Nasal cavity respiratory epithelium epithelial cell of viscerocranial mucosa (primary cell): ENCODE measurements at places on chromosomes 7 and 10. TPM values are rescaled to one million over a fixed set of nuclear protein-coding genes. Genes with fewer than 3 reads are reported as not detected.

The MYL10 gene
- total RNA-seq: not detected in 2 replicates

The PAX4 gene
- not detected in 2 replicates for total RNA-seq

The PLAC9 gene
- total RNA-seq: not detected in 2 replicates

The SLC35B4 gene
- total RNA-seq: 4.1 and 15.7 TPM in 2 replicates

The CLEC2L gene
- total RNA-seq: not detected in 2 replicates

The STK31 gene
- total RNA-seq: under 0.01 and 0.07 TPM in 2 replicates

The CDK5 gene
- total RNA-seq: 8.9 and 17.7 TPM in 2 replicates

The ANXA8L1 gene
- 35.2 and 362 TPM in 2 replicates for total RNA-seq

The LMOD2 gene
- not detected in 2 replicates for total RNA-seq

The CALHM1 gene
- not detected in 2 replicates for total RNA-seq

The CYP3A5 gene
- total RNA-seq: 2.9 and 5.1 TPM in 2 replicates

The SOSTDC1 gene
- not detected in 2 replicates for total RNA-seq

The ARF5 gene
- 109 and 140 TPM in 2 replicates for total RNA-seq

The SPDYE9 gene
- total RNA-seq: not detected in 2 replicates

The CPA2 gene
- total RNA-seq: not detected in 2 replicates

The FEZF1 gene
- total RNA-seq: under 0.01 TPM in 1 of 2 replicates, not detected in the other

The GRM8 gene
- total RNA-seq: not detected in 2 replicates

The PILRA gene
- total RNA-seq: under 0.01 and 0.14 TPM in 2 replicates
